ENCODE measurements at places on chromosomes 11 and 22.
A peak's percentile ranks its signal among the peaks of the same experiment; 100 is the strongest.

DNA sequence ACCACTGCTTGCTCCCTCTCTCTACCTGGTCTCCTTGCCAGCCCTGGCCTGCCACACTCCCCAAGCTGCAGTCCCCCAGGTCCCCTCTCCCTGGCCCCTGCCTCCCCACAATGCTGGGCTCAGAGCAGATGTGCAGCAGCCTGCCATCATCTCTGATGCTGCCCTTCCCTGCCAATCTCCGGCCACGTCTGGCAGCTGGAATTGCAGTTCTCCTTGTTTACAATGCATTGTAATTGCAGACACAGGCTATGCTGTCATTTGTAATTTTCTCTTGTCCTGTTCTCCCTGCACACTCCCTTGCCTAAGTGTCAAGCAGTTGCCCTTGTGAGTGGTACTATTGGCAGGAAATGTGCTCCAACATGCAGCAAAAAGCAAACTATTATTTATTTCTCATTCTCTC is 222.3 kb downstream of the NTM start:
- no peak for DNase-seq

- peak; percentile 67 for DNase-seq
Measured at GRCh38 chr22:44735518-44736428, 16.6 kb upstream of the ARHGAP8 start.

- DNase-seq, result no peak
Measured at GRCh38 chr11:45745065-45745811, 59.7 kb upstream of the SLC35C1 start.

GRCh38 chr22:37569009-37569920 is 9.0 kb downstream of the CDC42EP1 start:
- DNase-seq, result no peak

DNA sequence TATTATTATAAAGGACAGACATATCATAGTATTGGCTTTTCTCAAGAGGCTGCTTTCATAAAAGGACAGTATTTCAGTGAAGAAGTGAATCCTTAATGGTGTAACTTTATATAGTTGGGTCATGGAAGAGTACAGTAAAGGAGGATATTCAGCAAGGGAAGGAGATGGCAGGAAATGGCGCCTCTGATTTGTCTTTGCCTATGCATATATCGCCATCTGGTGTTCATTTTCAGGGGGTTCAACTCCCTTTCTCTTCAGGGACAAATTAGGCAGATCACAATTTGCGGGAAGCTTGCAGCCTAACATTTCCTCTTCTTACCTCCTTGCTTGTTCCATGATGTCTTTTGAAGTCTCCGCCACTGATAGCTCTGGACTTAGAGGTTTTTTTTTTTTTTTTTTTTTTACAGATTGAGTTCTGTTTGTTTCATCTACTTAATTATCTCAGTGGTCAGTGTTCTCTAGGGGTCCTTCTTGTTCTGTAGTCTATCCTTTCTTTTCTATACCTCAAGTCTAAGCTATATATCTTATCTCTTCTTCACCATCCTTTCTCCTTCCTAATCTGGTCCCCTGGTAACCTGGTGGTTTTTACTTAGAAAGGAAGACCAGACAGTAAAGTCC is 21.8 kb upstream of the RRM1 start:
- DNase-seq, result peak; percentile 83

DNA sequence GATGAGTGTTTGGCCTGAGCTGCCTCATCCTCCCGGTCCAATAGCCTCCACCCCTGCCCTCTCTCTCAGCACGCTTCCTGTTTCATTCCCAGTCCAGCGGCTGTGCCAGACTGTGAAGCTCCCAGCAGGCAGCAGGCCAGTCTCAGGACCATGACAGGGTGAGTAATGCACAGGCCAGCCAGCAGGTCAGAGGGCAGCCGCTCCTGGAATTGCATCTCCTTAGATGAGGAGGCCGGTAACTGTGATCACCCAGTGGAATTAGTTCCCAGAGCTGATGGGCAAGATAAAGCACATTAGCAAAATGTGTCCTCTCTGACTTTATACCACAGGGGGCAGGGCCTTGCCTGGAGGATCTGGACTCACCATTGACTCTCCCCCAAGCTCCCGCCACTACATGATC is 251.2 kb downstream of the ETS1 start:
- no peak for DNase-seq

- DNase-seq, result no peak
Measured at GRCh38 chr11:46537121-46537520, 56.7 kb downstream of the AMBRA1 start.

- no peak for DNase-seq
Measured at GRCh38 chr11:60785806-60786361, 751 bp downstream of the MS4A10 start.

DNA sequence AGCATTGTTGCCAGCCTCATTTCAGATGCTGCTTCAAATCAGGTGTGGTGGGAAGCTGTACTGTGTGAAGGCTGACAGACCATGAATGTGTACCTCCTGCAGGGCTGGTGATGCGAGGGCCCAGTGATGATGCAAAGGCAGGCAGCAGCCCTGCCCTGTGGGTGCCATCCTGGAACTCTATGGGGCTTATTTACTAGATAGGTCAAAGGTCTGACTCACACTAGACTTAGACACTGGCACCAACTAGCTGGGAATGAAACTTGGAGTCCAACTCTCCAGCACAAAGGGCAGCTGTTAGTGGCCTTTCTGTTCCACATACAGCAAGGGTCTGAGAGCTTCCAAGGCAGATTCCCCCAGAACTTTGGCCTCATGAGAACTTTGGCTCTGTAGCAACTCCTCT is 138.4 kb downstream of the TTC17 start:
- DNase-seq, result no peak

DNA sequence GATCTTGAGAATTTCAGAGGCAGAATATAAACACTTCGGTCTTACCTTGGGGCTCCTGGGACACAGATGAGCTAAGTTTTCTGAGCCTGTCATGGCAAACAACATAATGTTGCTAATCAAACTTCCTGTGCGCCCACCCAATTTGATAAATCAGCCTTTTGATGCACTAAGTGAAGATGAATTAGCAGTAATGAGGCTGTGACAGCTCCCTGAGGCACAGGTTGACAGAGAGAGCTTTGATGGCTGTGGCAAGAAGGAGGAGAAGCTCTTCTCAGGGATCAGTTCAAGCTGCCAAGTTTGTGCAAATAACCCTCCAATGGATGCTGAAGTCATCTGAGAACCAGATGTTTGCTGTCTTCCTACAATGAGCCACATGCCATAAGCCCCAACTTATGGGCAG is 34.4 kb downstream of the DRD2 start:
- DNase-seq, result no peak

DNA sequence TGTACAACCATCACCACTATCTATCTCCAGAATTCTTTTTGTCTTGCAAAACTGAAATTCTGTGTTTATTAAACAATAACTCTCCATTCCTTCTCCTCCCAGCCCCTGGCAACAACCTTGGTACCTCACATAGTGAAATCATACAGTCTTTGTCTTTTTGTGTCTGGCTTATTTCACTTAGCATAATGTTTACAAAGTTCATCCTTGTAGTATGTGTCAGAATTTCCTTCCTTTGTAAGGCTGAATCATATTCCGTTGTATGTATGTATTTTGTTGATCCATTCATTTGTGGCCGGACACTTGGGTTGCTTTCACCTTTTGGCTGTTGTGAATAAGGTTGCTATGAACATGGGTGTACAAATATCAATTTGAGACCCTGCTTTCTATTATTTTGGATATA is 243.7 kb upstream of the TBCEL start:
- no peak for DNase-seq

DNA sequence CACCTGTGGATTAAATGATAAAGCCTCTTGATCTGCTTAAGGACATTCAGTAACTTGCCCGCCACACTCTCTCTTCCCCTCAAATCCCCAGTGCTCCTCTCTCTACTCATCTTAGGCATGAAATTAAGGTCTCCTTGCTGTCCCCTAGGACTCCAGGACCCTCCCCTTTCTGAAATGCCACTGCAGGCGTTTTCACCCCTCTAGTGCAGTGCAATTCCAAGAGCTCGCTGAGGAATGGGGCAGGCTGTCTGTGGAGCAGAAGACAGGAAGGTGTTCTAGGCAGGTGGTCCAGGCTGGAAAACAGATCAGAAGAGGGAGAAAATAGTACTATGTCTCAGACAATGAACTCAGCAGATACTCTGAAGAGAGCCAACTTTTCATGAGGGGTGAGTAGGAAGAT is 55.8 kb upstream of the ARHGAP42 start:
- no peak for DNase-seq

- DNase-seq, result no peak
Measured at GRCh38 chr11:64382586-64382985, 23.6 kb downstream of the RPS6KA4 start.

GRCh38 chr22:29224121-29224858 is 18.6 kb downstream of the EMID1 start:
- DNase-seq, result no peak

GRCh38 chr11:83436855-83437254 is 150.7 kb upstream of the CCDC90B start:
- no peak for DNase-seq

Data from suppressor macrophage treated with lipopolysaccharide for 4 hours (primary cell).